ENCODE measurements at places on chromosomes 7 and 10.

GRCh38 chr7:105187302-105188169 lies 173.5 kb downstream of the KMT2E start:
- no peak for DNase-seq

- no peak for DNase-seq
Observed at GRCh38 chr7:158771213-158771834, 58.0 kb downstream of the ESYT2 start.

GRCh38 chr10:36194276-36194675 lies 552.2 kb upstream of the FZD8 start:
- no peak for DNase-seq

DNA sequence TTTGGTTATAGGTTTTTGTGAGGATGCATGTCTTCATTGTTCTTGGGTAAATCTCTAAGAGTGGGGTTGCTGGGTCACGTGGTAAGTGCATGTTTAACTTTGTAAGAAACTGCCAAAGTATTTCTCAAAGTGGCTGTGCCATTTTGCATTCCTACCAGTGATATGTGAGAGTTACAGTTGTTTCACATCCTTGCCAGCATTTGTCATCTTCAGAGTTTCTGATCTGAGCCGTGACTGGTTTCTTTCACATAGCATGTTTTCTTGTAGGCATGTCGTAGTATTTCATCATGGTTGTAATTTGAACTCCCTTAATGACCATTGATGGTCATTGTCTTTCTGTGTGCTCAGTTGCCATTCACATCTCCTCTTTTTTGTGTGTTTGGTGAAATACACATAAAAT lies 286.0 kb downstream of the RNLS start:
- no peak for DNase-seq

DNA sequence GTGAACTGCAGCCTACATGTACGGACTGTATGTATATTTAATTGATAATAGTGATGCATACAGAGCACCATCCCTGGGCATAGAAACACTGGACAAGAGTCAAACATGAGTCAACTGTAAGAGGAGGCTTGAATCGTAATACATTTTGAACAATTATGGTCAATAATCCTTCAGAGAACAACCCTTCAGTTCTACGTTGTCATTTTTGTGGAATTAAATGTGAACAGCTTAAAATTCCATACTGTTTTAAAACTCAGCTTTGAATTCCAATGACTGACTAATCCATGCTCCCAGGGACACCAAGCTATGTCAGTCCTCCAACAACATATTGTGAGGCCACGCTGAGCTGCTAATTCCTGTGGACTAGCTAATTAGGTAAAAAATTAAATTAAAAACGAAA lies 41.5 kb upstream of the KMT2E start:
- no peak for DNase-seq

- no peak for DNase-seq
Observed at GRCh38 chr7:36944838-36945237, 220.5 kb upstream of the AOAH start.

- no peak for DNase-seq
Observed at GRCh38 chr7:39464350-39465054, 101.7 kb upstream of the YAE1 start.

- no peak for DNase-seq
Observed at GRCh38 chr10:100346351-100346764, 675 bp upstream of the SCD start.

DNA sequence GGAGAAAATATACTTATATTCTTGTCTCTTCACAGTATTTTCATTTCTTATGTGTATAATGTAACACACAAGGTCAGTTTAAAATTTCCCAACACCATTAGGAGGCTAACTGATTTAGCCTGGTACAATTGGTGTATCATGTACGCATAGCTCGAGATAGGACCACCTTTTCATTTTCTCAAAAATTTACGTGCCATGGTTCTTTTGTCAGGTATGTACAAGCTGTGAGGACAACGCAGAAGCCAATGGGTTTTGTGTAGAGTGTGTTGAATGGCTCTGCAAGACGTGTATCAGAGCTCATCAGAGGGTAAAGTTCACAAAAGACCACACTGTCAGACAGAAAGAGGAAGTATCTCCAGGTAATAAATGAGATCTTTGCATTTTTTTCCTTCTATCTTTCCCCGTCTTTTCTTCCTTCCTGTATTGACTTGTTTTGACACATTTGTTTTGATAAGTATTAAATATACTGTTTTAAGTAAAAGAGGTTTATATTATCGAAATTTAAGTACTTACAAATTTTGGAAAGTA lies 55.0 kb downstream of the TRIM24 start:
- no peak for DNase-seq

GRCh38 chr10:16545116-16545736 lies 23.5 kb upstream of the C1QL3 start:
- DNase-seq, result no peak

DNA sequence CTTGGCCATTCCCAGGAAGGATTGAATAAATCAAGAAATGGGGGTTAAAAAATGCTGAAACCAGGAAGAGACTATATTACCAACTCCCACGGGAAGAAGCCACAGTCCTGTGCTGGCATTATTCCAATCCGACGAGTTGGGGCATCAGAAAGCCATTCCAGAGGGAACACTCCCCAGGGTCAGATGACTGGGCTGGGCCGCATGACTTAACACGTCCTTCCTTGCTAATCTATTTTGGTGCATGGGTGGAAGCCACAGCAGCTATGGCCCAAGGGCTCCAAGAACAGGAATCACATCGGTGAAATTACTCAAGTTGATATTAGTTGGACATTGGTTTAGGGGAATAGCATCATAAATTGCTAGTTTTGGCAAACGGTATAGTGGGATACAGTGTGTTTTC lies 592.9 kb upstream of the NRP1 start:
- DNase-seq, result no peak

GRCh38 chr10:124116771-124117510 lies 23.5 kb upstream of the CHST15 start:
- no peak for DNase-seq

DNA sequence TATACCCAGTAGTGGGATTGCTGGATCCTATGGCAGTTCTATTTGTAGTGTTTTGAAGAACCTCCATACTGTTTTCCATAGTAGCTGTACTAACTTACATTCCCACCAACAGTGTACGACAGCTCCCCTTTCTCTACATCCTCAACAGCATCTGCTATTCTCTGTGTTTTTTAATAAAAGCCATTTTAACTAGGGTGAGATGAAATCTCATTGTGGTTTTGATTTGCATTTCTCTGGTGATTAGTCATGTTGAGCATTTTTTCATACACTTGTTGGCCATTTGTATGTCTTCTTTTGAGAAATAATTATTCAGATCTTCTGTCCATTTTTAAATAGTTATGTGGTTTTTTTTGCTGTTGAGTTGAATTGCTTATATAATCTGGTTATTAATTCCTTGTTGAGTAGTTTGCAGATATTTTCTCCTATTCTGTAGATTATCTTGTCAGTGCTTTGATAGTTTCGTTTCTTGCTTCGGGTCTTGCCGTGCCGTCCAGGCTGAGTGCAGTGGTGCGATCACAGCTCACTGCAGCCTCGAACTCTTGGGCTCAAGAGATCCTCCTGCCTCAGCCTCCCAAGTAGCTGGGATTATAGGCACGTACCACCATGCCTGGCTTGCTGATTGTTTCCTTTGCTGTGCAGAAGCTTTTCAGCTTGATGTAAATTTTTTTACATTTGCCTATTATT lies 12.0 kb downstream of the MTG1 start:
- DNase-seq, result no peak

DNA sequence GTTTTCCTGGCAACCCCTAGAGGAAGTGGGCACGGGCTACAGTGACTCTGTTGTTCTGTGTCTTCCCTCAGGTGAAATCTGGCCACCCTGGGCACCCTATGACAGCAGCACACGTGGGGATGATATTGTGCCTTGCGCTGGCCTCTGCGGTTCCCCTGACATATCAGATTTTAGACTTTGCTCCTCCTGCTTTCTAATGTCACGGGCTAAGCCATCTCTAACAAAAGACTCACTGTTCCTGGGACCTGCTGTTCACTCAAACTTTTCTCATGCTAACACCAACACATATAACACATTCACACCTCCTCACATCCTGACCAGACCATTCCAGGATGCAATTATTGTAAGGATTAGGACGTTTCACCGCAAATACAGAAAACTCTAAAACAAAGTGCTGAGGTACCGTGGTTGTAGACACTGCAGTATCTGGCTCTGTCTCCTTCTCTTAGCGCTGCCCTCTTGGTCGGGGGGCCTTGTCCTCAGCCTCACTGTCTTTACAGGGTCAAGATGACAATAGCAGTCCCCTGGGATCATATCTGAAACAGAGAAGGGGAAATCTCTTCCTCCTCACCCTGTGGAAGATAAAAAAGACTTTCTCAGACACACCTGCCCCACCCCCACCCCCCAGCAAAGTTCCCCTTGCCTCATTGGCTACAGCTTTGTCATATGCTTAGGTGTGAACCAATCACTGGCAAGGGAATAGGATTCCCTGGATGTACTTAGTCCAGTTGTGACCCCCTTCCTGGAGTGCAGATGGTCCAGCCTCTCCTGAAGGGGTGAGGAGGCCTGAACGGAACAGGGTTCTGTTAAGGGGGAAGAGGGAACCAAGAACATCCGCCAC lies 14.1 kb downstream of the CHN2 start:
- no peak for DNase-seq

- DNase-seq, result no peak
Observed at GRCh38 chr7:94052398-94053180, 48.4 kb upstream of the BET1 start.

GRCh38 chr7:88789480-88790064 lies 6.0 kb downstream of the TEX47 start:
- no peak for DNase-seq

- no peak for DNase-seq
Observed at GRCh38 chr10:50421026-50421719, 169.9 kb upstream of the ASAH2 start.

DNA sequence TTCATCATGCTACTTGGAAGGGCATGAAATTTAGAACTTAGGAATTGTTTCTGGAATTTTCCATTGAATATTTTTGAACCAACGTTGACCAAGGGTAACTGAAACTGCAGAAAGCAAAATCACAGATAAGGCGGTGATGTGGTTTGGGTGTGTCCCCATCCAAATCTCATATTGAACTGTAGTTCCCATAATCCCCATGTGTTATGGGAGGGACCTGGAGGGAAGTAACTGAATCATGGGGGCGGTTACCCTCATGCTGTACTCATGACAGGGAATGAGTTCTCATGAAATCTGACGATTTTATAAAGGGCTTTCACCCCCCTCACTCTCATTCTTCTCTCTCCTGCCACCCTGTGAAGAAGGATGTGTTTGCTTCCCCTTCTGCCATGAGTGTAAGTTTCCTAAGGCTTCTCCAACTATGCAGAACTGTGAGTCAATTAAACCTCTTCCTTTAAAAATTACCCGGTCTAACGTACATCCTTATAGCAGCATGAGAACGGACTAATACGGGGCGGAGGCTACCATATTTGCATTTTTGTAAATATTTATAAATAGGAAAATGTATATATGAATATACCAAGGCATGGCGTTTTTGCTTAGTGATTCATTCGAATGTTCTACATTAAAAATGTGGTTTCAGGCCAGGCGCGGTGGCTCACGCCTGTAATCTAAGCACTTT lies 12.4 kb downstream of the NMT2 start:
- no peak for DNase-seq

DNA sequence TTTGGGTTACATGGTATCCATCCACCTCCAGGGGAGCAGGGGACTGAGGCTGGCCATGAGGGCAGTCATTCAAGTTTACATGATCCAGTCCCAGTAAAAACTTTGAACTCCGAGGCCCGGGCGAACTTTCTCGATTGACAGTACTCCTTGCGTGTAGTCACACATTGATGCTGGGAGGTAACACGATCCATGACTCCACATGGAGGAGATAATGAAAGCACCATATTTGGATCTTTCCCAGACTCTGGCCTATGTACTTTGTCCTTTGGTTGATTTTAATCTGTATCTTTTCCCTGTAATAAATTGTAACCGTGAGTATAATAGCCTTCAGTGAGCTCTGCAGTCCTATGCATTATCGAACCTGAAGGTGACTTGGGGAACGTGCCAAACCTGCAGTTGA lies 401.6 kb downstream of the KCNMA1 start:
- no peak for DNase-seq

- DNase-seq, result no peak
Observed at GRCh38 chr10:624605-625332, 64.7 kb downstream of the DIP2C start.

DNA sequence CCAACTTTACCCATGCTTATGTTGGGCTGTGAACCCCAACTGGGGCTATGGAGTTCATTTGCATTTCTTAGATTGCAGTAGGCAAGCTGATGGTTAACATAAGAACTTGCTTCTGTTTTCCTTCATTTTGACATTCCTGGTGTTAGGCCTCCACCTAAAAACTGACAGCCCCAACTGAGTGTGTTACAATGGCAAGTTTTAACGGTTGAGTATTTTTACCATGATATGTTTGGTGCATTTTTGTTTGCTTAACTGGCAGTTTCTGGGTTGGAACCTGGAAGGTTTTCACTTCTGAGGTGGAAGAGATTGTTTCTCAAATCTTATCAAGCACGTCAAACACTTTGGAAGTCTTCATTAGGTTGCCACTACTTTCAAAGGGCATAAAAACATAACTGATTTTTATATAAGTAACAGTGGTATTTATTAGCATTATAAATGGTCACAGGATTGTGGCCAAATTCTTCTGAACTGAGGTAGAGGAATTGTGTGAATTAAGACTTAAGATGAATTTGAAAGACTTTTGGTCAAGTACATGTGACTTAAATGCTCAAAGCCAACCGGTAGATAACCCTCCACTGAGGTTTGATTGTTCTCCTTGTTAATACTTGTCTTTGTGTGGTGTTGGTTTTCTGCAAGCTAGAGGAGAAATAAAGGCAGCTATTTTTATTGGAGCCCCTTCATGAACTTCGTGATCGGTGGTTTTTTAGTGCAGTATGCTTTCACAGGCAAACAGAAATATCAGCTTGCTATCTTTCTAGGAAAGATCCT lies 2.8 kb downstream of the BMI1 start:
- DNase-seq, result no peak

DNA sequence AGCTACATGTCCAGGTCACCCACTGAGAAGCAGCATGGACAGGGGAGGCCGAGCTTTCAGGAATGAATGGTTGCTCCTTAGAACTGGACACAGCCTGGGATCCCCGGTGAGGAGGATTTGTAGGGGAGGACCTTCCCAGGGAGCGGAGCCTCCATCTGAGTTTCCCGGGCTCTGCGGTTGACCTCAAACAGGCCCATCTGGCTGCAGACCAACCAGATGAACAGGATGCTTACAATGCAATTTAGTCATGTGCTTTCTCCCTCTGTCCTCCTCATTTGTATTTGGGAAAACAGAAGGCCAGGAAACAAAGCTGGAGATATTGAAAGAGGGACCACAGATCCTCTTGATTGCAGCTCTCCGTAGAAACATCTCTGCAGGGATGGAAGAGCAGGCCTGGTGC lies 104.8 kb downstream of the EMX2 start:
- no peak for DNase-seq

GRCh38 chr7:114924038-114924712 lies 2.3 kb downstream of the MDFIC start:
- DNase-seq, result no peak

DNA sequence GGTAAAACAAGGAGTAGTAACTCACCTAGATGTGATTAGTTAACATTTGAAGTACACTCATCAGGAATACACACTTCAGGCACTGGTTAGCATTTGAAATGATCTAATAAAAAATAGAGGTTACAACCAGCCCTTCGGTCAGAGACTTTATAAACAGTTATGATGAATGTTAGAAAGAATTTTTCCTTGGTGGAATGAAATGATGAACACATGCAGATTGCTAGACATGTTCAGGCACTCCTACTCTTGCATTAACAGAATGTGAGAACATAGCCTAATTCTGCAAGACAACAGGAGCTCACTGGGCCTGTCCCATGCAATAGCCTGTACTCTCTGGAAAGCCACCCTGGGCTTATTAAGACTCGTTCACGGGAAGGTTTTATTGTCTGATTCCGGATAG lies 47.3 kb upstream of the TECTB start:
- DNase-seq, result no peak

Measured in T-cell (primary cell).